Lung microvascular endothelial cell (primary cell): ENCODE measurements at places on chromosomes 1 and 21.

DNA sequence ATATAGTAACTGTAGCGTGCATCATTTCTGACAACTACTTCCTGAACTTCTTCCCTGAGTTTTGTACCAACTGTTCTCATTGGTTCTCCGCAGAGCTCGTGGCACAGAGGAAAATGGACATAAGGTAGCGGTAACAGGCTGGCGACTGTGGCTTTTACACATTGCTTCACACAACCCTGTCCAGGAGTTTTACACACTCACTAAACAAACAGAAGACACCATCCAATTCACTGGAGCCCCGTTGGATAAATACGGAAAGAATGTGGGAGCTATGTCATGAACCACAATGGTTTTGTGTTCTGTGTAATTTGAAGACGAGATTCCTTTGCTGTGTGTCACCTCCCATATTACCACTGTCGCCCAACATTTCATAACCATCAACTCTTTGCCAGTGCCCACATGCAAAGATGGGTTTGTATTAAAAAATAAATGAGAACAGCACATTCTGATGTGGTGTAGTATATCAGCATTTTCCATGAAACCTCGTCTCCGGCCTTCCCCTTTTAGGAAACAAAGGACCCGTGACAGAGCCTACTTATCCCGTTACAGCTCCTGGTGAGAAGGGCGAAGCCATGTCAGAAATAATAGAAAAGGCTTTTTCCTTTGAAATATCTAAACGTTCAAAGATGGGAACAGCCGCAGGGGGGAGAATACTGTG lies 47.4 kb upstream of the ENAH start:
- DNase-seq, result peak; percentile 96

DNA sequence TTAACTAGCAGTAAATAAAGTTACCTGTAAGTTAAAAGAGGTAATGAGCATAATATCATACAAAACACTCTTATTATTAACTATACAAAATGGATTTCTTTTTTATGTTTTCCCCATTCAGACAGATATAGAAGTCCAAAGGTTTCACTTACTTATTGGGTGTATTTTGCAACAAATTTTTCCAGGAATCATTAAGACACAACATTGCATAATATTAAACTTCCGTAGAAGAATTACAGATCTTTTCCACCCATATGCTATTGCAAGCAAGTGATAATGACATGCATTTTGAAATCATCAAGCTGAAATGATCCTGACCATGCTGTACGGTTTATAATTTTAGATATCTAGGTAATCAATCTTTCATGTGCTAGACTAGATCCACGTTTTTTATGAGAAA lies 957.0 kb downstream of the NCAM2 start:
- no peak for DNase-seq

GRCh38 chr1:233723387-233723786 lies 109.5 kb downstream of the KCNK1 start:
- no peak for DNase-seq

DNA sequence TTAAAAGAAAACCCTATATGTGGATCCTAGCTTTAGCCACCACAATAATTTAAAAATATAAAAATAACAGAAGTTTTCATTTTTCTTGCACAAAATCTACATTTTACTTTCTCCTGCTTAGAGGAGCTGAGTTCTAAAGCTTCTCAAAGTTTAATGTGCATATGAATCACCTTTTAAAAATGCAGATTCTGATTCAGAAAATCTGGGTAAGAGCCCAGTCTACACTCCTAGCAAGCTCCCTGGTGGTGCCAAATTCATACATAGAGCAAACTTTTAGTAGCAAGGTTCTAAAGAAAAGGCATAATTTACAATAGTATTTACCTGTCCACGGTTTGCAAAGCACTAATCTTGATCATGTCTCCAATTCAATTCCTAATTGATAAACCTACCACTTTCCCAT lies 19.3 kb downstream of the RSBN1 start:
- DNase-seq, result no peak

GRCh38 chr1:181087400-181087901 lies 1.0 kb upstream of the IER5 start:
- no peak for DNase-seq

DNA sequence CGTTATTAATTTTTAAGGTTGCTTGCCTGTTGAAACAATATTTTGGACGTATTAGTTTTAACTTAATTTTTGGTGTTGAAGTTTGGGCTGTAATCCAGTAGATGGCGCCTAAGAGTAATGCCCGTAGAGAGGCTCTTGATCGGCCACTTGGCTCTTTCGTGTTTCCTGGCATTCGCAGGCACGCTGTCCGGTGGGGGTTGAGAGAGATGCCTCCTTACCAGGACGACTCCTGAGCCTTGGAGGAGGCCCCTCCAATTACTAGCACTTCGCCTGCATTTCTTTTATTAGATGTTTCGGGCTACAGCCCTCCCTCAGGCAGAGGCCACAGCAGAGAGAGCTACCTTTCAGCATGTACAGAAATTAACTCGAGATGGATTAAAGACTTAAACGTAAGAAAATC lies 12.0 kb downstream of the OR2M4 start:
- DNase-seq, result peak; percentile 14

DNA sequence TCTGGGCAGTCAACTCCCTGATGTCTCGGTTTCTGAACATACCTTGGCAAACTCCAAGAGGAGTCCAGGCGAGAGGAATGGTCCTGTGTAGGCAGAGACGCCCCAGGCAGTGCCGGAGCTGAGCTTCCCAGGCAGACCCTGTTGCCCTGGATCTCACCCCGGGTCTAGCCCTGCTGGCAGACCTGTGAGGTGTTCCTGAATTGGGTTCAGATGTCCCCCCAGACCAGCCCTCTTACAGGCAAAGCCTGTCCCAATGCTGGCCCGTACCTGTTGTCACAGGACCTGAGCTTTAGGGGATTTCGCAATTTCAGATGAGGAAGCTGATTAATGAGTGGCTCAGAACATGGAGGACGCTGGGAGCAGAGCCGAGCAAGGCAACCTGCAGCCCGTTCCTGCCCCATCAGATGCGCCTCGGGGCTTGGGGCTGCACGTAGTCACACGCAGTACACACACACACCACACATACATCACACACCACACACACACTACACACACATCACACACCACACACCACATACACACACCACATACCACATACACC lies 38.5 kb upstream of the PDE9A start:
- DNase-seq, result no peak

- DNase-seq, result no peak
These were observed 158.2 kb upstream of the IRF2BP2 start for GRCh38 chr1:234768171-234768568.

DNA sequence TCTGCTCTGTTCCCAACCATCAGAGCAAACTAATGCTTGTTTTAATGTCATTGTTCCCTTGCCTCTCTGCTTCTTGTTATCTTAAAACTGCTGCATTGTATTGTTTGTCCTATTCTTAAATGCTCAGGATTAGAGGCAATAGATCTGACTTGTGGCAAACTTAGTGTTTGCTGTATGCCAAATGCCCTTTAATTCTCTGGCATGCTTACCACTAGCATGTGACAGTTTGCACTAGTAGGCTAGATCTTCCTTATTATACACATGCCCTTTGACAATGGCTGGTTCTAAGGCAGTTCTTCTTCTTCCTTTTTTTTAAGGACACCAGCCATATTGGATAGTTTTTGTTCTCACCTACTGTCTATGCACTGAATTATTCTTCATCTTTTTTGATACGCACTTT lies 30.1 kb downstream of the PALMD start:
- DNase-seq, result no peak

- peak; percentile 77 for DNase-seq
These were observed 76.4 kb downstream of the FHAD1 start for GRCh38 chr1:15323351-15323988.

DNA sequence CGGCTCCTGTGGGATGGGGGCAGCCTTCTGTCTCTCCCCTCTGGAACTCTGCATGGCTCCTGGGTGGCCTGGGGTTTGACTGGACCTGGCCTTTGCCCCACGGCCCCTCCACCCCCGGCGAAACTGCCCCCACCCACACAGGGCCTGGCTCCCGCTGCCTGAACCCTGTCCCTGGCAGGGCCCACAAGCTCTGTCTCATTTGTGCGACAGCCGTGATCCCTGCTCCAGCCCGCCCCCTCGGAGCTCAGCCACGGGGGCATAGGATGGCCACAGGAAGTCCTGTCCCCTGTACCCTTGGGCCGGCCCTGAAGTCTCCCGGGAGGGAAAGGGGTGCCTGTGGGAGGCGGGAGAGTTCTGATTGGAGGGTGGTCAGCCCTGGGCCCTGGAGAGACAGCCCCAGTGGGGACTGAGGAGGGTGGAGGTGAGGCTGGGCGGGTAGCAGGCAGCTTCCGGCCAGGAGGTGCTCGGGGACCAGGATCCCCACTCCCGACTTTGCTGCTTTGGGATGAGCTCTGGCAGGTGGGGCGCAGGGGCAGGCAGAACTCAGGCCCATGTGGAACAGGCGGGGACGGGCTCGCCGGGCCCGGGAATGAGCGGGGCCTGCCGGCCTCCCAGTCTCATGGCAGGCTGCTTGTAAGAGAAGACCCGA lies 45.1 kb downstream of the SLX9 start:
- no peak for DNase-seq

DNA sequence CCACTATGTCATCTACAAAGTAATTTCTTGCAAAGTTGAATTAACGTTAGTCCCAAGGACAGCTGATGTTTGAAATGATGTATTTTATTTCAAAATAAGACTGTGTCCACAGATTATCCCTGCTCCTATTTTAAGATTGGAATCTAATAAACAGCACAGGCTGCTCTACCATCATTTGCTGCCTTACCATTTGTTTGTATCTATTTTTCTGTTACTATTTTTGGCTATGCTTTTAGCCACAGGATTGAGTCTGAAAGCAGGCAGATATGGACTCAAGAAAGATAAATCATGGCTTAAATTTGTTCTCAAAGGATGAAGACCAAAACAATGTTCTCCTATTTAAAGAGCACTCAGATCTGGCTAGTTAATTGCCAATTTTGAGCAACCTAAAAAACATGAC lies 105.3 kb downstream of the RGS2 start:
- DNase-seq, result no peak

DNA sequence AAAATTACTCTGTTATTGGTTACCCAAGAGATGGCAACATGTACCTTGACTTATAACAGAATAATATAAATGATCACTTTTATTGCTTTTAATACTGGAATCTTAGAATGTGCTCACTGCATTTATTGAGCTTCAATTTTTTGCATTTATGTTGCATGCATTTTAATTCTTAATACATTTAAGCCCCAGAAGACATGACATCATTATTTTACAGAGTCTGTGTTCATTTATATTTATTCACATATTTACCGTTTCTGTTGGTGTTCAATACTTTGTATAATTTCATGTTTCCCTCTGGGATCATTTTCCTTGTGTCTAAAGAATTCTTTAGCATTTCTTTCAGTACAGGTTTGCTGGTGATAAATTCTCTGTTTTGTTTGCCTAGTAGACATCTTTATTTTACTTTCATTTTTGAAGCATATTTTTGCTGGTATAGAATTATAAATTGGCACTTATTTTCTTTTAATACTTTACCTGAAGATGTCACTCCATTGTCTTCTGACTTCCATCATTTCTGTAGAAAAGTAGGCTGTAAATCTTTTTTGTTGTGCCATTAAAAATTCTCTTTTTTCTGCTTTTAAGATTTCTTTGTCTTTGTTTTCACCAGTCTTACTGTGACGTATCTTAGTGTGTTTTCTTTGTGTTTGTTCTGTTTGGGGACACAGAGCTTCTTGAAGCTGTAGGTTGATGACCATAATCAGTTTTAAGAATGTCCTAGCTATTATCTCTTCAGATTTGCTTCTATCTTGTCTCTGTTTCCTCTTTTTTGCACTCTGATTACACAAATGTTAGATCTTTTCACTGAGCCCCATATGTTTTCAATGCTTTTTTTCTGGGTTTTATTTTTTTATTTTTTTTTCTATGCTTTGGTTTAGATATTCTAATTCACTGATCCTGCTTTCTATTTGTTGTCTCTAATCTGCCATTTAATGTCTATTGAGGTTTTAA lies 26.9 kb downstream of the DISP3 start:
- DNase-seq, result no peak

DNA sequence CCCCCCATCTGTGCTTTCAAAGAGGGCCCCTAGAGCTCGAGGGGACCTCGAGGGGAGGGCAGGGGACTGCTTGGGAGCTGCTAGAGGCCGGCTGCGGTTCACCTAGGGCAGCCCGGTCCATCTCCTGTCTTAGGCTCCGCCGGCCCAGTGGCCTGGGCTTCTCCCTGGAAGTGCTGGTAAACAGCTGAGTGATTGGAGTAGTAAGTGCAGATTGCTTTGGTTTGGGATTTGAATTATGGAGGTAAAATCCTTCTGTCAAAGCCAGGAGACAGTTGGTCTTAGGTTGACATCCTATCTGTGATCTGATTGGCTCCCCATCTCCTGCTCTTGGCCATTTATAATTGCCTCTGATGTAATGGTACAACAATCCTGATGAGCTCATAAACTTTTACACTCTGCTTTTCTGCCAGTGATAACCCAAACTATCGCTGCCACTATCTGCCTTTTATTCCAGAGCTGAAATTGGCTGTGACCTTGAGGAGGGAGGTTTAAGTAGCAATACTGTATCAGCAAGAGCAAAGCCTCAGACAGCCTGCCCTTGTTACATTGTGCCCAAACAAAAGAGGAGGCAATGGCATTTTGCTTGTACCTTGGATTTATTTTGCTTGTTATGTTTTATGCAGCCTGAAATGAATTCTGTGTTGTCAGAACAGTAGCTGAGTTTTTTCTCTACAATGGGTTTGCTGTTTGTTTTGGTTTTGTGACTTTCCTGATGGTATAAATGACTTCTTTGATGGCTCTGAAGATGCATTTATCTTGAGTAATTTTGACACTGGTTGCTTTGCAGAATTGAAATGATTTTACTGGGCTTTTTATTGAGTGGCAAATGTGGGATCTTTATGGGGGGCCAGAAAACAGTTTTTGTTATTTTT lies 2.4 kb downstream of the ARID1A start:
- DNase-seq, result peak; percentile 96

DNA sequence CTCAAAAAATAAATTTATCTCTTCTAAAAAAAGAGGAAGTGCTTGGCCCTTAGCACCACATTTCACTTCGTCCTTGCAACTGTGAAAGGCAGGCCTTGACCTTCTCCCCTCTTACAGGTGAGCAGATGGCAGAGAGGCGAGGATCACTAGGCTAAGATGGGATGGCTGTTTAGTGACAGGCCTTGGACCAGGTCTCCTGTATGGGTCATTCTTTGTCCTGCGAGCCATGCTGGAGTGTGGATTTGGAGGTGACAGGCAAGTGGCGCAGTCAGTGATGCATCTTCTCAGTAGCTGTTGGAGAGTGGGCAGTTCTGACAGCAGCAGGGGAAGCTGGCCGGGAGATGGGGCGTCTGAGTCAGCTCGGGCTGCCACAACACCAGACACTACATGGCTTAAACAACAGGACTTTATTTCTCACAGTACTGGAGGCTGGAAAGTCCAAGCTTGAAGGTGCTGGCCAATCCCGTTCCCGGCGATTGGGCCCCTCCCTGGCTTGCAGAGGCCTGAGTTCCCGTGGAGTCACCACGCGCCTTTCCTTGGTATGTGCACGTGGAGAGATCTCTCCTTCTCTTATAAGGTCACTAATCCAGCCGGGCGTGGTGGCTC lies 16.5 kb downstream of the SLC27A3 start:
- no peak for DNase-seq

GRCh38 chr1:225435957-225436392 lies 8.1 kb upstream of the LBR start:
- DNase-seq, result no peak

- peak; percentile 11 for DNase-seq
These were observed 24.9 kb upstream of the PODN start for GRCh38 chr1:53037159-53037558.

GRCh38 chr1:78048446-78048845 lies 2.7 kb downstream of the GIPC2 start:
- no peak for DNase-seq

- peak; percentile 92 for DNase-seq
These were observed 7.1 kb upstream of the SSBP3 start for GRCh38 chr1:54413295-54413694.

- DNase-seq, result no peak
These were observed 553 bp upstream of the STMN1 start for GRCh38 chr1:25906644-25907300.

- DNase-seq, result no peak
These were observed 37.5 kb downstream of the EDN2 start for GRCh38 chr1:41446851-41447610.
